SK-N-SH (cell line): ENCODE measurements at places on chromosomes 3 and 15. TPM values are rescaled to one million over a fixed set of nuclear protein-coding genes. Genes with fewer than 3 reads are reported as not detected.

The TP63 gene
- polyA plus RNA-seq = not detected in 2 replicates

The SLC38A3 gene
- polyA plus RNA-seq = 0.84 and 0.89 TPM in 2 replicates

GRCh38 chr15:65841121-65841930, 28.0 kb upstream of the RAB11A start:
- no peaks in the 10 kb centered on the region for H3K36me3 ChIP-seq
- no peaks in the 10 kb centered on the region for H3K4me1 ChIP-seq
- H3K4me3 ChIP-seq = no peak overlapping the region

GRCh38 chr15:54007256-54007655, 29.0 kb downstream of the UNC13C start:
- DNase-seq = no peak
- no peaks in the 10 kb centered on the region for H3K27me3 ChIP-seq
- H3K4me1 ChIP-seq = no peaks in the 10 kb centered on the region
- H3K4me3 ChIP-seq = no peak overlapping the region
- H3K27ac ChIP-seq = no peak overlapping the region
- no peaks in the 10 kb centered on the region for H3K36me3 ChIP-seq

DNA sequence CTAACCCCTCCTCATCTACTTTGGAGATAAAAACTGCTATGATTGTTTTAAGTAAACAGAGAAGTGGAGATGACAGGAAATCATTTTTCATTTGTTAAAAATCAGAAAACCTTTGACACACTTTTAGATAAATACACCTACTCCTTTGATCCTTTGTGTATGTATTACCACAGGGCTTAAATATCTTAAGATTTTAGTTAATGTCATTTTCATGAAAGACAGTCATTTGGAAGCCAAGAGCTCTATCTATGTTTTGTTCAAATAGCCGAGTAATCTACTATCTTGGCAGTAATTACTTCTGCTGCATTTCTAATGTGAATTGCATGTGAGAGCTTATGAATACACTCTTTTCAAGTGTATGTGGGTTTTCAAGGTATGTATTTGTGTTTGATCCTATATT, 2.0 kb downstream of the ARPP21 start:
- DNase-seq = no peak
- H3K36me3 ChIP-seq = no peaks in the 10 kb centered on the region
- peak overlapping the region; percentile 68 for H3K4me3 ChIP-seq
- no peaks in the 10 kb centered on the region; the same call in 1 of the 2 replicates for H3K4me1 ChIP-seq

DNA sequence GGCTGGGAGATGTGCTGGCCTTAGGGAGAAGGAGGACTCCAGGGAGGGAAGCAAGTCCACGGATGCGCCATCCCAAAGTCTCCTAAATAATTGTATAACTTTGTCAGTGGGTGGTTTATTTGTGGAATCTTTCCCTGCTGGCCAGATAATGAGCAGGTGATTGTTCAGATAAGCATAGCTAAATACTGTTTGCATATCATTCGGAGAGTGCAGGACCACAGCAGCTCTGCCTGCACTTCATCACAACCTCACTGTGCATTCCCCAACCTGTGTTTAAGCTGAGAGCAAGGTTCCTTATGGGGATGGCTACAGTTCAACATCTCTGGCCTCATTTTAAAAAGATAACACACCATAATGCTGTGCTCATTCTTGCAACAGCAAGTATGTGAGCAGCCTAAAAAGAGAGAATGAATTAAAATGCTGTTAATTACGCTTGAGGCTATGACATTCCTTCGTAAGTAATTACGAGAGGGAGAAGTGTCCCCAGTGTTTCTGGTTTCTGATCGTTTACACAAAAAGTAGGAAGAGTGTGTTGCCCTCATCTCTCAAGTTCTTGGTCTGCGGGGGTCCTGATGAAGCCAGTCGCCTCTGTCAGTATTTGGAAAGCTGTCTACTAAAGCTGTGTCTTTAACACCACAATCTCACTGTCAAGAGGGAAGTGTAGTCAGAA, 272.0 kb upstream of the RORA start:
- no peak overlapping the region for H3K4me3 ChIP-seq
- peak; percentile 12 for DNase-seq

- H3K36me3 ChIP-seq = no peaks in the 10 kb centered on the region
- no peak for DNase-seq
- no peak overlapping the region for H3K4me3 ChIP-seq
- H3K27ac ChIP-seq = no peak overlapping the region
- H3K27me3 ChIP-seq = no peaks in the 10 kb centered on the region
- H3K4me1 ChIP-seq = no peaks in the 10 kb centered on the region
Observed at GRCh38 chr3:169400874-169401273, 262.6 kb downstream of the MECOM start.

- DNase-seq = no peak
- H3K27me3 ChIP-seq = no peaks in the 10 kb centered on the region
- H3K27ac ChIP-seq = no peak overlapping the region
- peaks cover 9% of the 10 kb centered on the region for H3K4me1 ChIP-seq
- H3K36me3 ChIP-seq = peaks cover 18% of the 10 kb centered on the region
Observed at GRCh38 chr3:11845651-11846050, 1.0 kb downstream of the TAMM41 start.

DNA sequence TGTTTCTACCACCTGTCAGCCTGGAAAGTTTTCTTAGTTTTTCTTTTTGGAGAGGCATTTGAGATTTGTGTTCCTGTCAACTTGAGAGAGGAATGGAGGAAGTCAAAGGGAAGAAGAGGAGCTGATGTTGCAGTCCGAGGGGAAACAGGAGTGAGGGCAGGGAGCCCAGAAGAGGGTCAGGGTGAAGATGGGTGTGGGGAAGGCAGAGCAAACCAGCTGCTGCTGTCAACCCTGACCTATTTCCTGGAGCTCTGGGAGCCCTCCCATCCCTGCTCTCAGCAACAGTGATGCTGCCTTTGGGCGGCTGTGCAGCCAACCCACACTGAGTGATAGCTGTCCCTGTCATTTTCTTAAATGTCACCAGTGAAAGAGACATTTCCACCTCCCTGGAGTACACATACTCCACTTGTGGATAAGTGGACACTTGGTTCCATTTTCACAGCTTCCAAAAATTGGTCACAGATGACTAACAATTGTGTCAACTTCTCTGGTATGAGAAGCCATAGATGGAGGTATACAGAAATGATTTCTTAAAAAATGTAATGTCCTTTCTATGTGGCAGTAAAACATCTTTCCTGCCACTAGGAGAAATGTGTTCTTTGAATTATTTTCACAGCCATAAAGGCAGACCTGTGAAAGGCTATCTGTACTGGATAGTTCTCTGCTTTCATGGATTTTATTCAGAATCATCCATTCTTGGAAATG, 556.3 kb upstream of the TBL1XR1 start:
- no peaks in the 10 kb centered on the region for H3K27me3 ChIP-seq
- no peaks in the 10 kb centered on the region; the same call in 1 of the 2 replicates for H3K4me1 ChIP-seq
- H3K4me3 ChIP-seq = no peak overlapping the region
- H3K36me3 ChIP-seq = no peaks in the 10 kb centered on the region
- no peak overlapping the region for H3K27ac ChIP-seq
- DNase-seq = peak; percentile 55

DNA sequence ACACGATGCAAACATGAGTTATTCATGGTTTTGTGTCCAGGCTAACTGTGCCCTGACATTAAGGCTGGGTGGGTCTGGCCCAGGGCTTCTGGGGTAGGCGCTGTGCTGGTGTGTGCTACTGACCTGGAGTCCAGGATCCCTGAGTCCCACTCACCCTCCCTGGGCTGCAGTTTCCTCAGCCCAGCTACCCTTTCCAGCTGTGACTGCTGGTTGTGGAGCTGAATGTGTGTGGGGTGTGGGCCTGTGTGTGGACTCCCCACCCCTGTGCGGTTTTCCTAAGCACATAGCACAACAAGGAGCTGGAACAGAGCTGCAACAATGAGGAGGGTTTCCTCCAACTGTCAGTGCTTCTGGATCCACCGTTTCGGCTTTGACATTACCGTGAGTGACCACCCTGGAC, 38.0 kb downstream of the SMAD3 start:
- peaks cover 5% of the 10 kb centered on the region for H3K36me3 ChIP-seq
- H3K27me3 ChIP-seq = no peaks in the 10 kb centered on the region
- DNase-seq = no peak
- peaks cover 49% of the 10 kb centered on the region for H3K4me1 ChIP-seq
- no peak overlapping the region for H3K27ac ChIP-seq
- no peak overlapping the region for H3K4me3 ChIP-seq

- DNase-seq = no peak
- no peaks in the 10 kb centered on the region for H3K36me3 ChIP-seq
- H3K27me3 ChIP-seq = no peaks in the 10 kb centered on the region
- no peak overlapping the region for H3K27ac ChIP-seq
Observed at GRCh38 chr3:87848003-87848402, 210.8 kb downstream of the CGGBP1 start.
